ENCODE measurements at places on chromosomes 7 and 10.

GRCh38 chr10:66951896-66952295 is 26.1 kb downstream of the LRRTM3 start:
- DNase-seq, result no peak

- no peak for DNase-seq
Observed at GRCh38 chr7:27237735-27238334, 4.8 kb upstream of the EVX1 start.

DNA sequence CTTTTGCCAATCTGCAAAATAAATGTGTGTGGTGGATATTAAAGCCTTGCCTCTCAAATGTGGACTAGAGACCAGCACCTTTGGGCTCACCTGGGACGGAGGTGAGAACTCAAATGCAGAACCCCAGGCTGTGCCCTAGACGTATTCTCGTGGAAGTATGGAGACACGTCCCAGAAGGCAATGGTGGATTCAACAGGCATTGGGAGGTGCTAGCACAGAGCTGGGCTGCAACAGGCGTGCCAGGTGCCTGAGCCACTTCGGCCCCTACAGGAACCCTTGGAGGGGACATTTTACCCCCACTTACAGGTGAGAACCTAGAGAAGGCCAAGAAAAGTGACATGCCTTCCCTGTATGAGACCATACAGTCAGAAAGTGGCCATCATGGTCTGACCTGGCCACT is 12.2 kb downstream of the DDX56 start:
- DNase-seq, result no peak

GRCh38 chr10:48536916-48537890 is 67.7 kb downstream of the ARHGAP22 start:
- no peak for DNase-seq

- no peak for DNase-seq
Observed at GRCh38 chr7:133479456-133480065, 226.7 kb downstream of the EXOC4 start.

GRCh38 chr10:75513292-75513885 is 82.0 kb downstream of the LRMDA start:
- DNase-seq, result no peak

DNA sequence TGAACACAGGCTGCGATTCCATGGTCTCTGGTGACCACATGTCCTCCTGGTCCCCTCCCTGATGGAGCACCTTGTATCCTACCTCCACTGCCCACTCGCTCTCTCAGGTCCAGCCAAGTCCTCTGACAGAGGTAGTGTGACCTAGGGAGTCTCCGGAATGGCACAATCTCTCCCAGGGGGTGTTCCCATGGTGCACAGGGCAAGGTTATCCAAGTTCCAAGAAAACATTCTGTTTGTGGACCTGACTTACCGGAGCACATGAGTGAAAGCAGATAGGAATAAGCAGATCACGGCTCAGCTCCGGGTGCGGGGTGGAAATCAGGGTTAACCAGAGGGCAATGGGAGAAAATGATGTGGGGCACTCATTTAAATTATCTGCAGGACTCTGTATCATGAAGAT is 45.8 kb upstream of the INSIG1 start:
- DNase-seq, result no peak

GRCh38 chr7:74164985-74165456 is 9.1 kb upstream of the EIF4H start:
- no peak for DNase-seq

- DNase-seq, result no peak
Observed at GRCh38 chr10:58436071-58436470, 50.9 kb downstream of the TFAM start.

- no peak for DNase-seq
Observed at GRCh38 chr10:79353000-79353406, 5.7 kb downstream of the PPIF start.

DNA sequence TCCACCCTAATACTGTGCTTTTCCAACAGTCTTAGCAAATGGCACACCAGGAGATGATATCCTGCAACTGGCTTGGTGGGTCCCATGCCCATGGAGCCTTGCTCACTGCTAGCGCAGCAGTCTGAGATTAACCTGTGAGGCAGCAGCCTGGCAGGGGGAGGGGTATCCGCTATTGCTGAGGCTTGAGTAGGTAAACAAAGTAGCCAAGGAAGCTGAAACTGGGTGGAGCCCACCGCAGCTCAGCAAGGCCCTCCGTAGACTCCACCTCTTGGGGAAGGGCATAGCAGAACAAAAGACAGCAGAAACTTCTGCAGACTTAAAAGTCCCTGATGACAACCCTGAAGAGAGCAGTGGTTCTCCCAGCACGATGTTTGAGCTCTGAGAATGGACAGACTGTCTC is 399.0 kb downstream of the CCSER2 start:
- no peak for DNase-seq

DNA sequence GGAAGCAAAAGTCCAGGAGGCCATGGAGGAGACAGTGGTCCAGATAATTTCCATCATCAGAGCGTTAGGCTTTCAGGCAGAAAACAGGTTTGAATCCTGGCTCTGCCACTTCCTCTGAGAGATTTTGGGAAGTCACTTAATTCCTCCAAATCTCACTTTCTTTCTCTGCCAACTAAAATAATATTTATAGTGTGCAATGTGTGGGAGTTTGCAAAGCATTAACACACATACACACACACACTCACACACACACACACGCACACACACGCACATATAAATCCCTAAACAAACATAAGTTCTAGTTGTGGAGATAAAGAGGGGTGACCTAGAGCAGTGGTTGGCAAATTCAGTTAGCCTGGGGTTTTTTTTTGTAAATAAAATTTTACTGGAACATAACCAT is 84.8 kb downstream of the TRIL start:
- DNase-seq, result no peak

DNA sequence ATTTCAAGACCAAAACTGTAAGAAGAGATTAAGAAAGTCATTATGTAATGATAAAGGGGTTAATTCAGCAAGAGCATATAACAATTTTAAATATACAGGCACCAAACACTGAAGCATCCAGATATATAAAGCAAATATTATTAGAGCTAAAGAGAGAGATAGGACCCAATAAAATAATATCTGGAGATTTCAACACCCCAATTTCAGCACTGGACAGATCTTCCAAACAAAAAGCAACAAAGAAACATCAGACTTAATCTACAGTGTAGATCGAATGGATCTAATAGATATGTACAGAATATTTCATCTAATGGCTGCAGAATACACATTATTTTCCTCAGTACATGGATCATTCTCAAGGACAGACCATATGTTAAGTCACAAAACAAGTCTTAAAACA is 151.3 kb downstream of the COBL start:
- no peak for DNase-seq

- no peak for DNase-seq
Observed at GRCh38 chr10:23406409-23406808, 32.5 kb upstream of the OTUD1 start.

DNA sequence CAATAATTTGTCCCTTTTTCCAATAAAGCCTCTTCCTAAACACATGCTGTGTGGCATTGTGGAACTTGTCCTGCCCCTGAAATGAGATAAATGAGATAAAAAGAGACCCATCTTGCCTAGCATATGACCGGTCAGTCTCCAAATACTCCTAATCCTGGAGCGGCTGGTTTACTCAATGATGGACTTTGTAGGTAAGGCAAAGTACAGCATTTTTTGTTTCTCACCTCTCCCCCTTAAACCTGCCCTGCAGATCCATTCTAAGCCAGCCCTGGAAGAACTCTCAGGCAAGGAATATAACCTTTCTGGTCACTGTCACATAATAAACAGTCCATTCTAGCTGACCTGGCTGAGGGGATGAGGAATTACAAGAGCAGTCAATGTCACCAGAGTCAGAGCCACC is 110.7 kb downstream of the C1GALT1 start:
- DNase-seq, result no peak

- no peak for DNase-seq
Observed at GRCh38 chr10:29962166-29962850, 97.1 kb downstream of the JCAD start.
